ENCODE measurements at places on chromosomes 4 and X.

GRCh38 chrX:138748480-138748879, 37.0 kb upstream of the FGF13 start:
- no peak for DNase-seq

DNA sequence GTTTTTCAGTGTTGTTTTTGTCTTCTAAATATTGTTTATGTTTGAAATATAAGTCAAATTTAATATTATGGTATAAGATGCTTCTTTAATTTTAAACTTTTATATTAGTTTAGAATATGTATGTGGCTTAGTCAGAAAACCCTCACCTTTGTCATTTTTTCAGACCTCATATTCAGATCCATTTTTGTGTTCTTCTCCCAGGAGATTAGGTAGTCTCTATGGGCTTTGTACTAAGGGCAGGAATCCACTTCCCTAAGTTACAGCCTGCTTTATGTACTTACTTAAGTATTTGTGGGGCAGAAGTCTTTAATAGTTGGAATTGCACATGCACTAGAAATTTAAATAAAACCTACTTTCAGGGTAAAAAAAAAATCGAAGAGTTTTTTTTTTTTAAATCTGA, 63.5 kb upstream of the TENM3 start:
- no peak for DNase-seq

GRCh38 chrX:39731735-39732134, 366.0 kb downstream of the BCOR start:
- DNase-seq: no peak

DNA sequence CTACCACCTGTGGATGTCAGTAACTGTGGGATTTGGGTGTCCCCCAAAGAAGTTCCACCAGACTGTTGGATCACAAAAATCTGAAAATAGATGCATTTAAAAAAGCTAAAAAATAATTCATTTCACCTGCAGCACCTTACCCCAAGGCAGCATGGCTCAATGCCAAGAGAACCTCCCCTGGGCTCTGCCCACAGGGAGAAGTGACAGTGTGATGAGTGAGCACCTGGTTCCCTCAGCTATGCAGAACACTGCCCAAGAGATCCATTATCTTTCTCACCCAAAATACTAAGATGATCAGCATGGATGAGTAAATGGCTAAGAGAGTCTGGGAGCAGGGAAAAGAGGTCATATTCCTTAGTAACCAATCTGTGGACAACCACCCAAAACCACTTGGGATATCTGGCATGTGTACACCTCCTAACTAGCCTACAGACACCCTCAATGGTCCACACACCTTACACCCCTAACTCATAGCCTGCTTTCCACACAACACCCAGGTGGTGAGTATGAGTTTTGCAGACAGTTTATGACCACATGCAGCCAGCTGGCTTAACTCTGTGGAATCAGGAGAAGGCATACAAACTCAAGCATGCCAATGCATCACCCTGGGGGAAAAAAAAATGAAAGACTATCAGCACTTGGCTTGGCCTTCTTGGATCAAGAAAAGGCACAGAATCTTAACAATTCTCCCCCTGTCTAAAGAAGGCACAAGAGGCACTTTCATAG, 416.5 kb upstream of the SMIM31 start:
- DNase-seq: no peak

GRCh38 chrX:133792198-133792953, 193.0 kb downstream of the GPC3 start:
- DNase-seq: peak; percentile 6

DNA sequence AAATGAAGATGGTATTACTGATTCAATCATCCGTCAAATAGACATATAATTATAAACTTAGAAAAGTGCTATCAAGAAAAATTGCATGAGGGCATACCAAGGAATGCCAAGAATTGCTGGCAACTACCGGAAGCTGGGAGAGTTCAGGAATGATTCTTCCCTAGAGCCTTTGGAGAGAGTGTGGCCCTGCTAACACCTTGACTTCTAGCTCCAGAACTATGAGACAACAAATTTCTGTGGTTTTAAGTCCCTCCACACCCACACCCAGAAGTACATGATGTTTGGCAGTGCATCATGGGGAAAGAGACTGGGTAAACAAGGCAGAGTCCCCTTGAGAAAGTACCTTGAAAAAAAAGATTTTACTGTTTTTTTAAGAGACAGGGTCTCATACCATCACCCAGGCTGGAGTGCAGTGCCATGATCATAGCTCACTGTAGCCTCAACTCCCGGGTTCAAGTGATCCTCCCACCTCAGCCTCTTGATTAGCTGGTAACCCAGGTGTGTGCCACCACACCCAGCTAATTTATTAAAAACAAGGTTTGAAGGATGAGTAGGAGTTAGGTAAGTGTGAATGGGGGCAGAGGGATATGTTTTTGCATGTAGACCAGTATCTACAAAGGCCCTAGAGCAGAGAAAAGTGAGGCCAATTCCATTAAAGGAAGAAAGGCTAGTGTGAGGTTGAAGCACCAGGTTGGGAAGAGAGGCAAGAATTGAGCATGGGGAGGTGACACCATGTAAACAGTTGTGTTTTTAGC, 53.1 kb downstream of the GSX2 start:
- no peak for DNase-seq

DNA sequence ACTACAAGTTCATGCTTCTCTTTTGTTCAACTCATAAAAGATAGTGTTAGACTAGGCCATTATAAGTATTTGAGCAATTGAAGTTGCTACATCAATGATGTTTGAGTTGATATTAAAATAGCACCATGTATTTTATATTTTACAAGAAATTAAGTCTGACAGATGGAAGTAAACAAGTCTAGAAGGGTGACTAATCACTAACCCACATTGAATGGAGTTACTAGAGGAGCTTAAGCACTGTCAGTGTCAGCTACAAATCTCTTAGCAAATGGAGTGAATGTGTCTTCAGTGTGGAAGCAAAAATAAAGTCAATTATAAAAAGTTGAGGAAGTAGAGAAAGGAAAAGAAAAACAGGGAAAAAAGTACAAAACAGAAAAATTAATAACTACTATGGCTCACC, 592.5 kb downstream of the PCDH18 start:
- no peak for DNase-seq

GRCh38 chrX:22163326-22163725, 109.4 kb upstream of the CBLL2 start:
- DNase-seq: no peak

GRCh38 chr4:83282049-83282535, 2.5 kb downstream of the COQ2 start:
- DNase-seq: no peak

All from activated naive CD4-positive, alpha-beta T cell (primary cell).